NCI-H460 (cell line): ENCODE measurements at places on chromosomes 4 and X. TPM values are rescaled to one million over a fixed set of nuclear protein-coding genes. Genes with fewer than 3 reads are reported as not detected.

MID2 gene
- 2.7 and 3.1 TPM in 2 replicates for total RNA-seq

RTL9 gene
- 0.02 TPM in 1 of 2 replicates, not detected in the other for total RNA-seq

HCCS gene
- 39.1 and 47.4 TPM in 2 replicates for total RNA-seq

- no peak for DNase-seq
Measured at GRCh38 chr4:43776371-43776770, 672.2 kb downstream of the KCTD8 start.

DNA sequence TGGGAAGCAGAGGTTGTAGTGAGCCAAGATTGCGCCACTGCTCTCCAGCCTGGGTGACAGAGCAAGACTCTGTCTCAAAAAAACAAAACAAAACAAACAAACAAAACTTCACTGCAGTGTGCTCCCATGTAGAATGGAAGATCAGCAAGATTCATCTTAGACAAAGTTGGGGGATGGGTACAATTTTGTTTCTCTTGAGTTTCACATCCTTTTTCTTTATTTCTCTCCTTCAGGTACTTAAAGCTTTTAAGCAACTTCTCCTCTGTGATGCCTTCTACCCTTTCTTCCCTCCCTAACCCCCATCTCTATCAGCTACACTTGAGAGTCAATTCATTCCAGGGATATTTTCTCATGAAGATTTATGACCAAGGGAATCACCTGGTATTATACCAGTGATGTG lies 15.5 kb upstream of the RBBP7 start:
- DNase-seq, result no peak

GRCh38 chrX:25717122-25717521 lies 421.0 kb upstream of the MAGEB18 start:
- DNase-seq, result no peak

GRCh38 chr4:85759388-85759787 lies 284.4 kb downstream of the ARHGAP24 start:
- no peak for DNase-seq

DNA sequence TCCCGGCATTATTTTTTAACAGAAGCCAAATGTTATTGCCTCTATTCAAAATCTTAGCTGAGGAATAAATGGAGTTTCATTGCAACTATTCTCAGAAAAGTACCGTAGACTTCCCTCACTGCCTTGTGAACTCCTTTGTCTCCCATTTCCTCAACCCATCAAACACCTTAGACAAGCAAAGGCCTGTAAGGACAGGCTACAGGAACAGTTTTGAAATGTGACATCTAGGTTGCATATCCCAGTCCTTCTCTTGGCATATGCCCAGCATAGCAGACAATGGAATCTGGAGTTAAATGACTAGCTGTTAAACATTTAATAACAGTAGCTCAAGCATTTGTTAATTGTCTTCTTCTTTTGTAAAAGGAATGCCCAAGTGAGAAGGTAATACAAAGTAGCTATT lies 1371.7 kb downstream of the STIM2 start:
- no peak for DNase-seq

GRCh38 chr4:83316459-83317165 lies 18.0 kb downstream of the HPSE start:
- no peak for DNase-seq
